CD4-positive, alpha-beta T cell treated with Interleukin-15 for 4 hours (primary cell): ENCODE measurements at places on chromosomes 4 and X.

- DNase-seq: no peak
These were observed 38.6 kb downstream of the PHOX2B start for GRCh38 chr4:41709844-41710481.

DNA sequence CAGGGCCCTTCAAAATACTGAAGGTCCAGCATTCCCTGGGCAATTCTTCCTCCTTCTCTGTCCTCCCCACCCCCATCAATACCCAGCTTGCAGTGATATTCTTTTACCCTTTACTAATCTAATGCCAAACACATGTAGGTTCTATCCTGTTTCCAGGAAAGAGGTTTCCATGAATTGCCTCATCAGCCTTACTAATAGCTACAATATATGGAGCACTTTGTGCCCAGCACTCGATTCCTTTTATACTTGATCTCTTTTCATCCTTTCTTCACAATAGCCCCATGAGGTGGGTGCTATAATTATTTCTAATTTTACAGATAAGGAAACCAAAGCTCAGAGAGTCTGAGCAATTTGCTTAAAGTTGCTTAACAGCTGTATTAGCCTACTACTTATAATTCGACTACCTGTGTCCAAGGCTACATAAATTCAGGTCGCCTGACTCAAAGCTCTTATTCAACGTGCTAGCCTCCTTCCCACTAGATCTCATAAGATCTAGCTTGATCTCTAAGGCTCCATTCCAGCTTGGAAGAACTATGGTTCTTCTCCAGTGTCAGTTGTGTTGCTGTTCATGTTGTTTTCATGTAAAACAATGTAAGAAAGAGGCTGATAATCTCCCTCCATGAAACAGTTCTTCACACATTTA is 229.6 kb upstream of the PGRMC2 start:
- no peak for DNase-seq

GRCh38 chrX:44063606-44064005 is 90.4 kb upstream of the NDP start:
- no peak for DNase-seq

GRCh38 chrX:7021991-7022390 is 125.5 kb upstream of the STS start:
- no peak for DNase-seq

DNA sequence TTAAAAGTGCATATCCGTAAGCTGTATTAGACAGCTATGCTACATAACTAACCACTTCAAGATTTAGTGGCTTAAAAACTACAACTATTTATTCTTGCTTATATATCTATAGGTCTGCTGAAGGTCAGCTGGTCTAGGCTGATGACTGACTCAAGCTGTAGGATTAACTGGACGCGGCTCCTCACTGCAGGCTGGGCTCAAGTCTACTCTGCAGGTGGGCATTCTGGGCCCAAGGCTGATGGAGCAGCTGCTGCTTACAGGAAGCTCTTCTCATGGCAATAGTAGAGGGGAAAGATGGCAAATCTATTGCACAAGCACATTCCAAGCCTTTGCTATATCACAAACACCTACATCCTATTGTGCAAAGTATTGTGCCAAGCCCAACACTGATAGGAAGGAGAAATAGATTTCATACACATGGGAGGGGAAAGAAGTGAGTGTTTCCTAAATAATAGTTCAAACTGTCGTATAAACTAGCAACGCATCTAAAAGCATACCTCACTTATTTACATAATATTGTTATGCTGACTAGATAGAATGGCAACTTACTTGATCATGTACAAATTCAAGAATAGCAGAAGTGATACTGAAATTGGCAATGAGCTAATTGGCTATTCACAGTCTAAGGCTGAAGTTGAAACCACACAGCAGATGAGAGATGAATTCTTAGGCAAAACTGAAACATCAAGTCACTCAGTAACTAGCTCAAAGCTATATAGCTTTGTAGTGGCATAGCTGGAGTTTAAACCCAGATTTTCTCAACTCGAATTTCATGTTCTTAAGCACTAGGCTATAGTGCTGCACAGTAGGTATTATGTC is 263.8 kb downstream of the NKX6-1 start:
- DNase-seq: no peak

- DNase-seq: peak; percentile 75
These were observed 27.7 kb downstream of the CDKN2AIP start for GRCh38 chr4:183471946-183472708.

DNA sequence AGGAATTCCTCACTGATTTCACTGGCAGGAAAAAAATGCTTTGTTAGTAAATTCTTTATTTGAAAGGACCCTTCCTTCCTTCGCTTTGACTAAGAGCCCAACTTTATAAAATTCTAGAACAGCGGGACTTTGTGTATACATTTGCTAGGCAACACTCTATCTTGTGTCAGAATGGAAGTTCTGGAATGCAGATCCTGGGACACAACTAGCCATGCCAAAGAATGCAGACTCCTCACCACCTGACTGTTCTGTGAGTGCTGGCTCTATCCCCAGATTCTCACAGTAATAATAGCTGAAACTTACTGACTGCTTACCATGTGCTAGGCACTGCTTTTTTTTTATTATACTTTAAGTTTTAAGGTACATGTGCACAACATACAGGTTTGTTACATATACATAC is 73.3 kb upstream of the ZDHHC15 start:
- DNase-seq: no peak

GRCh38 chrX:3124031-3124430 is 82.8 kb downstream of the ARSF start:
- no peak for DNase-seq

GRCh38 chrX:19849464-19850080 is 37.8 kb downstream of the SH3KBP1 start:
- no peak for DNase-seq

DNA sequence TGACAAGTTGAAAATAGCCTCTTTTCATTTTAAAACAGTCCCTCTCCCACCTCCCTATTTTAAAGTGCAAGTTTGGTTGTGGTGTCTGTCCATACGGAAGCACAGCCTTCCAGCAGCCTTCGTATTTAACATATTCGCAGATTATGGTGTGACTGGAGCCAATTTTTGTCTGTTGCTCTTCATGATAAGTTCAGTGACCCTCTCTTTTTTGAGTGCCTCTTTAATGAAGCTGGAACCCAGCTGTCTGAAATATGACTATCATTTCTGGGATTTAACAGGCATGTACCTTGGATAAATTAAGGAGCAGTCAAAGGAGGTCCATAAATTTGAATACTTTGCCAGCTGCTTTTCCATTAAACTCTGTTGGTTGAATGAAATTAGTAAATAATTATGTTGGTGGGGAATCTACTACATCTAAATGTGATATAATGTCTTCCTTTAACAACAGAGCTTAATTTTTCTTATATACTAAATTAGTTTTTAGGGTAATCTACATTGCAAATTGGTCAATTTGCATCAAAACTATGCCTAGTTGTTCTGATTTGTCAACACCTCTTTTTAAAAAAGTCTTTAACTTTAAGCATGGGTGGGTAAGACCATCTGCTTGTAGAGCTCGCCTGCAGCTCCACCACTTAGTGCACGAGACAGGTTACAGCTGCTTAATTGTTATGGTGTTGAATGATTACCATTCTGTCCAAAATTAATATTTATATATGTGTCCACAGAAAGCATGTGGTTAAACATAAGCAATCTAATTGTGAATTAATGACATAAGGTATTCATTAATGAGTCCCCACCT is 216.6 kb downstream of the DCTD start:
- DNase-seq: no peak

- no peak for DNase-seq
These were observed 11.6 kb downstream of the TACC3 start for GRCh38 chr4:1732911-1733310.

- DNase-seq: no peak
These were observed 120.2 kb upstream of the ADGRL3 start for GRCh38 chr4:61079976-61080375.

- no peak for DNase-seq
These were observed 39.5 kb upstream of the RASL11B start for GRCh38 chr4:52822583-52822971.

DNA sequence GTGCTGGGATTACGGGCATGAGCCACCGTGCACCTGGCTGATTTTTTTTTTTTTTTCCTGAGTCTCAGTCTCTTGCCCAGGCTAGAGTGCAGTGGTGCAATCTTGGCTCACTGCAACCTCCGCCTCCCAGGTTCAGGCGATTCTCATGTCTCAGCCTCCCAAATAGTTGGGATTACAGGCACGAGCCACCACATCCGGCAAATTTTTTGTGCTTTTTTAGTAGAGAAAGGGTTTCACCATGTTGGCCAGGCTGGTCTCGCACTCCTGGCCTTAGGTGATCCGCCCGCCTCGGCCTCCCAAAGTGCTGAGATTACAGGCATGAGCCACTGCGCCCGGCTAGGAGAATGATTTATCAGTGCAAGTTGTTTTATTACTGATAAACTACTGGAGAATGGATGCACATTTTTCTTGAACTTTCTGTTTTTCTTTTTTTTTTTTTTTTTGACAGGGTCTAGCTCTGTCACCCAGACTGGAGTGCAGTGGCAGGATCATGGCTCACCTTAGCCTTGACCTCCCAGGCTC is 39.7 kb upstream of the DHRSX start:
- DNase-seq: no peak

DNA sequence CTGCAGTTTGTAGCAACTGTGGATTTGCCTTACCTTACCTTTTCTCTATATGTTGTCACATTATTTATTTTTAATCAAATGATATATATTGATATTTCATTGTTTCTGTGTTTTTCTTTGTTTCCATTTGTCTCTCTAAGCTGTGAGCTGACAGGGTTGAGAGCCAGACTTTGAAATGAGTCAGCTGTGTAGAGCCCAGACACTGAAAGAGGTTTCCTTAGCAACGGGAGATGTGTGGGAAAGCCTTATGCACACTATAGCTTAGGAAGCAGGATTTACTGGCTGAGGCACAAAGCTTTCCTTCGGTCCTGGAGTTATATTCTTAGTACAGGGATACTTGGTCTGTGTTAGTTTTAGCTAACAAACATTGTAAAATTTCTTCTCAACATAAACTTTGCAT is 192.2 kb downstream of the FGF13 start:
- DNase-seq: no peak

- DNase-seq: no peak
These were observed 373.5 kb upstream of the TACR3 start for GRCh38 chr4:104093247-104093646.

DNA sequence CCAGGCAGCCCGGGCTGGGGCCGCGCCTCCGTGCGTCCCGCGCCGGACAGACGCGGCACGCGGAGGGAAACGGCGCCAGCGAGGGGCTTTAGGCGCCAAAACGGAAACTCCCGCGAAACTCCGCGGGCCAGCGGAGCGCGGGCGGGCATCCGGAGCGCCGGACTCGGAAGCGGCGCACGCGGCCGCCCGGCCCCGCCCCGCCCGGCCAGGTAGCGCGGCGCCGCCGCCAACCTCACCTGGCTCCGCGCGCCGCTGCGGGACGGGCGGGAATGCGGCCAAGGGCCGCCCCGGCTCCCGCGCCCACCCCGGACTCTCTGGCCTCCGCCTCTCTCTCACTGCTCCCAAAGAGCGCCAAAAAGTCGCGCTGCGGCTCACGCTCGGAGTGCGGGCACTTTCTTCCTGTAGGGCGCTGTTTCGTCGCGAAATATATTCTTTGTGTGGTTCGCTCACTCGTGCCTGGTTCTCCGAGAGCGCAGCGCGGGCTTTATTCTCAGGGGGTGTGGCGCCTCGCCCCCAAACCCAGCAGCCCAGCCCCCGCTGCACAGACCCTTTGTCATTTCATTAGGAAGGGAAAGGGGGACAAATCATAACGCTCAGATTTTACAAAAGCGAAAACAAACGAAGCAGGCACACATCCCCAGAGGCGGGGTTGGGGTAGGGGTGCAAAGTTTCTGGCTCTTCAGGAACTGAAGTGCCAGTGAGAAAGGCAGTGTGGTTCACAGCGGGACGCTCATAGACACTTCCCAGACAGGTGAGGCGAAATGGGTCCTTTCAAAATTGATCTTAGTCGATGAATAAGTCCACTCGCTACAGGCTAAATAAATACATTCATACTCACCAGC is 961 bp upstream of the MBNL3 start:
- peak; percentile 45 for DNase-seq

DNA sequence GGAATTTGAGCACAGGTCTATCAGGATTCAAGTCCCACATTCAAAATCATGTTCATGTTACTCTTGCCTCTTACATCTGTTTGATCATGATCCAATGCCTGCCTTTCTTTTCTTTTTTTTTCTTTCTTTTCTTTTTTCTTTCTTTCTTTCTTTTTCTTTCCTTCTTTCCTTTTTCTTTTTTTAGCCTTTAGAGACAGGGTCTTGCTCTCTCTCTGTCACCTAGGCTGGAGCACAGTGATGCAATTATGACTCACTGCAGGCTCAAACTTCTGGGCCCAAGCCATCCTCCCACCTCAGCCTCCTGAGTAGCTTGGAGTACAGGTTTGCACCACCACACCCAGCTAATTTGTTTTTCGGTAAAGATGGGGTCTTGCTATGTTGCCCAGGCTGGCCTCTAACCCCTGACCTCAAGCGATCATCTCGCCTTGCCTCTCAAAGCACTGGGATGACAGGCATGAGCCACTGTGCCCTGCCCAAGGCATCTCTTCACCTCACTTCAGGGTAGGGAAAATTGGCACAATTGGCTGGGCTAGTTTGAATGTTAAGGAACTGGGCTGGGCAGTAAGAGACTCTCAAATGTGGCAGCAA is 359.2 kb downstream of the FBXW7 start:
- no peak for DNase-seq

- no peak for DNase-seq
These were observed 157.3 kb downstream of the GBA3 start for GRCh38 chr4:22850055-22850454.

- no peak for DNase-seq
These were observed 101.4 kb downstream of the ADRA2C start for GRCh38 chr4:3867403-3868100.

DNA sequence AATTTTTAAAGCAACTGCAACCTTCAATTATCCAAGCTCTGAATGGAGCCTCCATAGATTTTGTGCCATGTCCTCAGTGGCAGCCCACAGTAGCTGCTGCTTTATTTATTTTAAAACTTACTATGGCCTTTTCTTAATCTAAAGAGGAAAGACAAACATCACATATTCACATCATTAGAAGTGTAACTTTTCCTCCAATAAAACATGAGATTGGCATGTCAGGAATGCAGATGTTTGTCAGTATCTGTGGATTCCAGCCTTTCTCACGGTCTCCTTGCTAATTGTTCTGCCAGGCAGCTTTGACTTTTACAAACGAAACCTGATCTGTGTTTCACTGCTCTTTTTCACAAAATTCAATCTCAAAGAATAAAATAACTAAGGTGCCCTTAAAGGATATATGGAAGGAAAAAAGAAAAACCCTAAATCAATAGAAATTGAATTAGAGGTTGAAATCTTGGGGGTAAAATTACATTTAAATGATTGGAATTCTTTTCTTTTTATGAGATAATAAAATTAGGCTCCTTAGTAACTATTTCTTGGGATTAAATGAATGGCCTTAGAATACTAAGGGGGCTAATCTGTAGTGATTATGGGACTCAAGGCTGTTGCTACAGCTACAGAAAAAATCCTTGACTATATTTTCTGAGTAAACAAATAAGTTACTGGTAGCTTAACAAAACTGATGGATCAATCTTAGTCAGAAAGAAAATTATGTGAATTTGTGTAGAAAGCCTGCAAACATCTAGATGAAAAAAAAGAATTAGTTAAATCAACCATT is 151.3 kb downstream of the RTL9 start:
- no peak for DNase-seq

- DNase-seq: no peak
These were observed 67.1 kb downstream of the PRDM5 start for GRCh38 chr4:120855307-120856001.
